ENCODE measurements at places on chromosomes 6 and 20. TPM values are rescaled to one million over a fixed set of nuclear protein-coding genes. Genes with fewer than 3 reads are reported as not detected.
A peak's percentile ranks its signal among the peaks of the same experiment; 100 is the strongest.

DNA sequence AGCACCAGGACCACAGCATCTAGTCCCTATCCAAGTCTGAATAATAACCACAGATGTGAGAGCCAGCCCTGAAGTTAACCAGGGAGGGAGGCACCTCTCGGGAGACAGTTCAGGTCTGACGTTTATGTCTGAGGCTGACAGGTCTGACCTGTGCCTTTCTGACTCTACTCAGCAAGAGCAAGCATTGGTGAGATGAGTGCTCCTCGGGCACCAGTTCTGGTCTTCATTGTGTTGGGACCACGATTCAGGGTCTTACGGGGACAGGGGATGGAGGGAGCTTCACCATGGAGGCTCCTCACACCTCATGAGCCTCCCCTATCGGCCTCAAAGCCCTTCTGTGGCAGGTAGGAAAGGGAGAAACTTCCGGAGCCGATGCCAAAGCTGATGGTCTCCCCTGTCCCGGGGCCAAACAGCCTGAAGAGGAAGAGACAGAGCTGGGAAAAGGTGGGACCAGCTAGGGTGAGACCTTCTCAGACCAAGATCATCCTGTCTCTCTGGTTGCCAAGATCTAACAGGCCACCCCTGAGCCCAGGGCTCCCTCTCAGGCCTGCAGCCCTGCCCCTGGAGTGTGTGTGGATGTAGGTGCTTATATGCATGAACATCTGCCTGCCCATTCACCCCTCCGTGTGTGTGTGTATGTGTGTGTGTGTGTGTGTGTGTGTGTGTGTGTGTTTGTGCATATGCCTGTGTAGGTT, 170.5 kb downstream of the VEGFA start:
- DNase-seq, result no peak

- no peak for DNase-seq
Observed at GRCh38 chr6:49401063-49401462, 62.0 kb downstream of the MMUT start.

DNA sequence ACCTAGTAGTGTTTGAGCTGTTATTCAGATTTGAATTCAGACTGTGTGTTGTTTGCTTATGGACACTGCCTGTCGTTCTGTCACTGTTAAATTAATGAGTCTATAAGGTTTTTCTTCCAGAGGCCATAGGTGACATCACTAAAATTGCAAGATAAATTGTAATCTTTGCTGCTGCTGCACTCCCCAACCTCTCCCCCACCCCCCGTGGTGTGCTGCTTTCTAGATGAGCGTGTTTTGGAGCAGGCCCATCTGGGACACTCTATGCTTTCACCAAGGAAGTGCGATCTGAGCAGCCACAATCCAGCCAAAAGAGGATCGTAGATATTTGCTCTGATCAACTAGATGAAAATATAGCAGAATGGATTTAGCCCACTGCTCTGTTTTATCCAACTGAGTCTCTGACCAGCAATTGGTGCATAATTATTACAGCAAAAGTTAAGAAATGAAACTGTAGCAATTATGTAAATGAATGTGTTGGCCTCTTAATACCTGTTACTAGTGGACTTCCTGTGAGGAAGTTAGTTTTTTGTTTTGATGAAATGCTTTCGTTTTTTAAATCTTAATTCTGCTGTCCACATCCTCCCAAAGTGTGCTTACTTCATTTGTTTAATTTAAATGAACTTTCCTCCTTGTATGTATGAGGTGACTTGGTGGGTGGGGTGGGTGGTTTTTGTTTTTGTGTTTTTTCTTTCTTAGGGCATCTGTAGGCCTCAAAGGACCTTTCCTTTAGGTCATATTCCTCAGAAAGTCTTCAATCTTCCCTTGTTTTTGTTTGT, 58.1 kb downstream of the RPRD1B start:
- no peak for DNase-seq

DNA sequence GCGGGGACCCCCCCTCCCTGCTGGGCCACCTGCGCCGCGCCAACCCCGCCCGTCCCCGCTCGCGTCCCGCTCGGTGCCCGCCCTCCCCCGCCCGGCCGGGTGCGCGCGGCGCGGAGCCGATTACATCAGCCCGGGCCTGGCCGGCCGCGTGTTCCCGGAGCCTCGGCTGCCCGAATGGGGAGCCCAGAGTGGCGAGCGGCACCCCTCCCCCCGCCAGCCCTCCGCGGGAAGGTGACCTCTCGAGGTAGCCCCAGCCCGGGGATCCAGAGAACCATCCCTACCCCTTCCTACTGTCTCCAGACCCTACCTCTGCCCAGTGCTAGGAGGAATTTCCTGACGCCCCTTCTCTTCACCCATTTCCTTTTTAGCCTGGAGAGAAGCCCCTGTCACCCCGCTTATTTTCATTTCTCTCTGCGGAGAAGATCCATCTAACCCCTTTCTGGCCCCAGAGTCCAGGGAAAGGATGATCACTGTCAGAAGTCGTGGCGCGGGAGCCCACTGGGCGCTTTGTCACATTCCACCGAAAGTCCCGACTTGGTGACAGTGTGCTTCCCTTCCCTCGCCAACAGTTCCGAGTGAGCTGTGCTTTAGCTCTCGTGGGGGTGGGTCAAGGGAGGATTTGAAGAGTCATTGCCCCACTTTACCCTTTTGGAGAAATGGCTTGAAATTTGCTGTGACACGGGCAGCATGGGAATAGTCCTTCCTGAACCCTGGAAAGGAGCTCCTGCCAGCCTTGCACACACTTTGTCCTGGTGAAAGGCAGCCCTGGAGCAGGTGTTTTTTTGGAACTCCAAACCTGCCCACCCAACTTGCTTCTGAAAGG, 2.1 kb downstream of the VEGFA start:
- peak; percentile 81 for DNase-seq

DNA sequence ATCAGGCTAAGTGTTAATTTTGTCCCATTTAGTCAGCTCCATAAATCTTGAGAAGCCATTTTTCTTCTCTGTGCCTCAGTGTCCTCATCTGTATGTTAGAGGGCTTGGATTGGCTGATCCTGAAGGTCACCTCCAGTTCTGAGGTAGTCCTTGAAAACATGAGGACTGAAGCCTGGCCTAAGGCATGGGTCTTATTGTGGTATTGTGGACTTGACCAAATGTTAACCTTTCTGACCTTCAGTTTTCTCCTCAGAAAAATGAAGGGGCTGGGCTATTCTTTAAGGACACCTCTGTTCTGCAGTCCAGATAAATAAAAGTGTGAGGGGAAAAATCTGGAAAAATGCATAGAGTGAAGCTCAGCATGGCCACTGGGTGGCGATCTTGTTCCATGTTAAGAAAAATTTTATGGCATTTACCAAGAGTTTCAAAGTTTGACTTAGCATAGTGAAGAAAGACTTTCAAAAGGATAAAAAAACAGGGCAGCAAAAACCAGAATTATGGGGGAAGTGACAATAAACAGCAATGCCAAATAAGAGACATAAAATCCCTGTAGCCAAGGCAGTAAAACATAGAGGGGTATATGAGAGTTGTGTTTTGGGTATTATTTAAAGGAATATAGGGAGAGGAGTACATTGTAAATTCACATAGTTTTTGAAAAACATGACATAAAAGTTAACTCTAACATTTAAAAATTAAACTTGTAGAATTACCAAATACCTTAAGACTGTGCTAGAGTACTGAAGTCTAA, 13.2 kb upstream of the TFB1M start:
- peak; percentile 47 for DNase-seq

GRCh38 chr6:35640017-35640664, 48.6 kb downstream of the FKBP5 start:
- DNase-seq, result no peak

- DNase-seq, result no peak
Observed at GRCh38 chr6:32837651-32838113, 857 bp downstream of the TAP2 start.

GRCh38 chr20:6919792-6920468, 152.4 kb downstream of the BMP2 start:
- no peak for DNase-seq

Gene HRH3
- not detected for total RNA-seq

Gene ADGRB3
- total RNA-seq, result 0.15 TPM

Gene RFX6
- total RNA-seq, result 1.1 TPM

Gene TTLL9
- 0.41 TPM for total RNA-seq

Gene ATF6B
- total RNA-seq, result 30.2 TPM

Data from pancreas (tissue), 10 donors.